ENCODE measurements at places on chromosomes 13 and 19. TPM values are rescaled to one million over a fixed set of nuclear protein-coding genes. Genes with fewer than 3 reads are reported as not detected.

ILF3 gene
- total RNA-seq: 116 TPM

PRR12 gene
- 3.6 TPM for total RNA-seq

ZNF225 gene
- 6.4 TPM for total RNA-seq

CEBPA gene
- total RNA-seq: 0.18 TPM

LRRC8E gene
- total RNA-seq: 1.6 TPM

PGLYRP1 gene
- not detected for total RNA-seq

ZNF382 gene
- total RNA-seq: 8.7 TPM

FAAP24 gene
- total RNA-seq: 2.9 TPM

LILRB1 gene
- not detected for total RNA-seq

RPL18A gene
- total RNA-seq: 1,395 TPM

ACP7 gene
- total RNA-seq: not detected

Data from endothelial cell of coronary artery (primary cell).